ENCODE measurements at places on chromosomes 4 and X. TPM values are rescaled to one million over a fixed set of nuclear protein-coding genes. Genes with fewer than 3 reads are reported as not detected.

Gene FGFBP1
- not detected for total RNA-seq

Gene ADH1A
- not detected for total RNA-seq

Gene TMPRSS11A
- total RNA-seq: not detected

Gene SPANXN4
- not detected for total RNA-seq

Gene LONRF3
- 1.3 TPM for total RNA-seq

Gene TMEM131L
- 193 TPM for total RNA-seq

Gene ETNPPL
- total RNA-seq: not detected

Gene MAGIX
- total RNA-seq: 1.5 TPM

Gene ADH1C
- not detected for total RNA-seq

Gene TMEM144
- not detected for total RNA-seq

Gene H2BW2
- total RNA-seq: 0.11 TPM

Gene CUL4B
- 35.0 TPM for total RNA-seq

Gene CCDC160
- total RNA-seq: not detected

Gene POF1B
- 1.3 TPM for total RNA-seq

Gene RBMXL3
- total RNA-seq: not detected

DNA sequence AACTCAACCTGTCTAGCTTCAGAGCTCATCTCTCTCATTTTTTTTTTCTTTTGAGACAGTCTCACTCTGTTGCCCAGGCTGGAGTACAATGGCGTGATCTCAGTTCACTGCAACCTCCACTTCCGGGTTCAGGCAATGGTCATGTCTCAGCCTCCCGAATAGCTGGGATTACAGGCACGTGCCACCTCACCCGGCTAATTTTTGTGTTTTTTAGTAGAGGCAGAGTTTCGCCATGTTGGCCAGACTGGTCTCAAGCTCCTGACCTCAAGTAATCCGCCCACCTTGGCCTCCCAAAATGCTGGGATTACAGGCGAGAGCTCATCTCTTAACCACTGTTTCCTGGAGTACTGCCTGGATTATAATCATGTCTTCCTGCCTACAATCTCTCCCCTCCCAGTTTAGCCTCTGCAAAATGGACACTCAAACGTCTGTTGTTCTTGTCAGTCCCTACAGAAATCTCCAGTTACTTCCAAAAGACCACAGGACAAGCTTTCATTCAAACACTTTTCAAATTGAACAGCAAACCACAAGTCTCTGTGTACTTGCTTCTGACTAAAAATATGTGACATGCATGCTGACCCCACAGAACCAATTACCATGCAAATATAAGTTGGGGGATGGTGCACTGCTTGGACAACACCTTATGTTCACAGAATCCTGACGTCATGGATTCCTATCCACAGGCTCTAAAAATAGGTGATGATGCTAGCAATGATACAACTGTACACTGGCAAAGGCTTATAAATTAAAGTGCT lies 137.2 kb downstream of the SH3KBP1 start:
- no peak for DNase-seq

DNA sequence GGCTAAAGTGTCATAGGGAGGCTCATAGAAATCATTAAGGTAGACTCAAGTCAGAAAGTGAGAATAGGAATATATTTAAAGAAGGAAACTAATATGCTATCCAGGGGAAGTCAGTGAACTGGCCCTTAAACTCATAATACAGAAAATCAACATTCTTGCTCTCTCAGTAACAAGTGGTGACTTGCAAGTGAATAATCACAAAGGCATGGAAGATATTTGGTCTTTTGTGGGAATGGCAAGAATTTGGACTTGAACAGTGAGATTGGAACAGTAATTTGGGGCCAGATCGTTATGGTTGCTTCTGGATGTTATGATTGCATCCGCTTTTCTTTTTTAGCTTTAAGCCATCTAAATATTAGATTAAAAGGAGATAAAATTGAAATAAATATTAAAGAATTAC lies 103.8 kb downstream of the TBC1D19 start:
- no peak for DNase-seq

GRCh38 chr4:661881-662761 lies 12.0 kb downstream of the ATP5ME start:
- DNase-seq: no peak

- DNase-seq: no peak
These were observed 500.3 kb downstream of the TRIML1 start for GRCh38 chr4:188639479-188640100.

- no peak for DNase-seq
These were observed 20.8 kb downstream of the CNOT6L start for GRCh38 chr4:77798385-77798784.

- DNase-seq: no peak
These were observed 515.7 kb downstream of the RPA4 start for GRCh38 chrX:97399400-97399799.

GRCh38 chr4:169675825-169676224 lies 55.4 kb downstream of the CLCN3 start:
- DNase-seq: no peak

DNA sequence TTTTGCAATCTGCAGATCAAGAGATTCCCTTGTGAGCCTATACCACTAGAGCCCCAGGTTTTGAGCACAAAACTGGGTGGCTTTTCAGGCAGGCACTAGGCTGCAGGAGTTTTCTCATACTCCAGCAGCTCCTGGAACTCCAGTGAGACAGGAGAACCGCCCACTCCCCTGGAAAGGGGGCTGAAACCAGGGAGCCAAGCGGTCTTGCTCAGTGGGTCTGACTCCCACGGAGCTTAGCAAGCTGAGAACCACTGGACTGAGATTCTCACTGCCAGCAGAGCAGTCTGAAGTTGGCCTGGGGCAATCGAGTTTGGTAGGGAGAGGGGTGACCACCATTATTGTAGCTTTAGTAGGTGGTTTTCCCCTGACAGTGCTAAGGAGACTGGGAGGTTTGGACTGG lies 313.8 kb upstream of the TEX13C start:
- DNase-seq: no peak

GRCh38 chr4:169659716-169660670 lies 39.6 kb downstream of the CLCN3 start:
- DNase-seq: peak; percentile 28

GRCh38 chr4:186144946-186145569 lies 40.6 kb downstream of the FAM149A start:
- no peak for DNase-seq

- DNase-seq: no peak
These were observed 13.0 kb upstream of the PLAC1 start for GRCh38 chrX:134671294-134671693.

DNA sequence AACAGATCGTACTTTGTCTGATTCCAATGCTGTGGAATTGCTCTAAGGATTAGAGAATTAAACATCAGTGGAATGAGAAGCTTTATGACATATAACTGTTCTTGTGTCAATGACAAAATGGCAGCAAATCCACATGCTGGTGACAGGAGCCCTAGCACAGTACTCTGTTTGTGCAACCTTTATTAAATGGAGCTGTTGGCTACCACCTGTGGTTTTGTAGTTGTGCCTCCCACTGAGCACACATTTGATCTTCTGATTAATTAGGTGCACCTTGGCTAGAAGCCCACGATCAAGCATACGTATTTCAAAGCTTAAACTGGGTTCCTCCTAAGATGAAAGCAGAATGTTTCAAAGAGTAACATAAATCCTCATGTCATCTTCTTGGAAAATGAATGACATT lies 394.0 kb upstream of the IGFBP7 start:
- no peak for DNase-seq

DNA sequence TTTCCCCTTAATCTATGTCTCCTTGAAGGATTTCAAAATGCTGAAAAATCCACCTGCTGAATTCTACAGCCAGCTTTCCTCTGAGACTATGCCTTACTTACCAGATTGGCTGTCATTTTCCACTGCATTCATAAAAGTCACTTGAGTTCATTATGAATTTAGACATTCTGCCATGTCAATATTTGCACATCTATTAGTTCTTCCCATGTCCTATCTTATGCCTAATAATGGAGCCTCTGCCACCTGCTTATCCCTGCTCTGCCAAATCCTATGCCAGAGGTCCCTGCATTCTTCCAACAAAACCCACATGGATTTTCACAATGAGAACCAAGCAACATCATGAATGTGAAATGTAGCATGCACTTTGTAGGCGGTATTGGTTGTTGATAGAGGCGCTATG lies 42.6 kb downstream of the GASK1B start:
- DNase-seq: no peak

DNA sequence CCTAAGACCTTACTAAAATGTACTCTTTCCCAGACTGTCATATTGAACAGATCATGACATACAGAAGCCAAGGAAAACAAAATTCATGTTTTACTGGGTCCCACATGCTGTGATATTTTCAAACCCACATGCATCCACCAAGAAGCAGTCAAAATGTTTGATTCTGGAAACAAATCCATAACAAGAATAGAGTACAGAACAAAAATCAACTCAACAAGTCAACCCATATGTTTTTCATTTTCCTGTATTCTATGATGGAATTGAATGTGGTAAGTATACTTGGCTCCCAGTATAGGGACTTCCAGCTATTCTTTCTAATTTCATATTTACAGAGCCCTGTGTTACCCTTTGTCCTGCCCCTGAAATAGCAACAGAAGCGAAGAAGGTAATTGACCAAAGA lies 106.8 kb downstream of the COL25A1 start:
- DNase-seq: no peak

DNA sequence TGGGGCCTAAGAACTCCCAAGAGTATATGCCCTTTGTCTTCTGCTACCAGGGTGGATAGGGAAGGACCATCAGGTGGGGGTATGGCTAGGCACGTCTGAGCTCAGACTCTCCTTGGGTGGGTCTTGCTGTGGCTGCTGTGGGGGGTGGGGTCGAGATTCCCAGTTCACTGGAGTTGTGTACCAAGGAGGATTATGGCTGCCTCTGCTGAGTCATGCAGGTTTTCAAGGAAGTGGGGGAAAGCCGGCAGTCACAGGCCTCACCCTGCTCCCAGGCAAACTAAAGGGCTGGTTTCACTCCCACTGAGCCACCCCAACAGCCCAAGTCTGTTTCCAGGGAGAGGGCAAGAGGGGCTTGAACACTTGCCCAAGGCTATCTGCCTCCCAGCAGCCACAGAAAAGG lies 249.7 kb downstream of the NR3C2 start:
- DNase-seq: no peak

DNA sequence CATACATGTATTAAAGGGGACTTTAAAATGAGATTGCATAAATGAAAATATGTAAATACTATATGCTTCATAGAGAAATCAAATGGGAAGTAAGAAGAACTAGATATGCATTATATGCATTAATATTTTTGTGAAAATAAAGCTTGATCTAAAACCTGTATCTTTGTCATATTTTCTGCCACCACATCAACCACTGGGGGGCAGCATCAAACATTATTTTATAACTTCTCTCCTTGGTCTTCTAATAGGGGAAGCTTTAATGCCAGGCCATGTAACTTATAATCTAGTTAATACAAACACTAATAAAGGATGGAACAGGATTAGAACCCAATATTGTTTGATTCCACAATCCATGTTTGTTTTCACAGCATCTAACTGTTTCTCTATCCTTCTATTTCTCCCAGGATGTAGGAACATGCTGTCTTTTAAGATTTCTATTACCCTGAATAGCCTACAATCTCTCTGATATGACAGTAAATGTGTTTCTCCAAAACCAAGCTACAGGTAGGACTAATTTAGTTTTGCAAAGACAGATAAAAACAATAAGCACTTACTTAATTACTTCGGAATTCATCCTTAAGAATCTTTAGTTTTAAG lies 10.0 kb downstream of the QRFPR start:
- no peak for DNase-seq

- DNase-seq: no peak
These were observed 203.3 kb downstream of the OR13H1 start for GRCh38 chrX:131747173-131747572.

DNA sequence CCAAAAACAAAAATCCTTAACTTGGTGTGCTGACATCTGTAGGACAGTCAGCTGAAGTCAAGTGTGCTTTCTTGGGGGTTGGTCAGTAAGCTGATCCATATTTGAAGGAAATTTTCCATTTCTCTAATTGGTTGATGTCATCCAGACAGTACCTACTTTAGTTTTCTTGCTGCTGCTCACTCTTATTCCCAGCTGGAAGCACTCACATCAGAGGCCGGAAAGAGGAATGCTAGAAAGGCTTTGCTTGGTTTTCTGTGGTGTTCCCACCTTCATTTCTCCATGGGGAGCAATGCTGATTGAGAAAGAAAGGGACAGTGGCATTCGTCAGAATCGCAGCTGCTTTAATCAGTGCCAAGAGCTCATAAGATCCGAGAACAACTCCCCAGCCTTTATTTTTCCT lies 227.0 kb downstream of the C4orf33 start:
- DNase-seq: no peak

DNA sequence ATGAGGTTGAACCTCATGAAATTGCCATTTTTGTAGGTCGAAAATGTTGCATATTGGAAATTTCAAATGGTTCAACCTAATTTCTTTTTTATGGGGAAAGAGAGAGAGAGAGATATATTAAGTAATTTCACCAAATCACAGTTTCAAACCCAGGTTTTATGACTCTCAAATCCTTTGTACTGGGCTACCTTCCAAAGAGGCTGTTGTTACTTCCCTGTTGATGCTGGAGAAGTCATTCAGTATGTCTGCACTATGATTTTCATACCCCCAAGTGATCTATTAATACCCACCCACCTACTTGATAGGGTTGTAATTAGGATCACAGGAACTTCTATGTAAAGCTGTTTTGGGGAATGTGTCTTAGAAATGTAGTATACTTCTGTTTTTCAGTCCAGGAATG lies 109.9 kb downstream of the ZNF330 start:
- no peak for DNase-seq

- DNase-seq: peak; percentile 18
These were observed 7.8 kb downstream of the RBM47 start for GRCh38 chr4:40621592-40622512.

- DNase-seq: no peak
These were observed 1.7 kb downstream of the RNF175 start for GRCh38 chr4:153758136-153758535.

DNA sequence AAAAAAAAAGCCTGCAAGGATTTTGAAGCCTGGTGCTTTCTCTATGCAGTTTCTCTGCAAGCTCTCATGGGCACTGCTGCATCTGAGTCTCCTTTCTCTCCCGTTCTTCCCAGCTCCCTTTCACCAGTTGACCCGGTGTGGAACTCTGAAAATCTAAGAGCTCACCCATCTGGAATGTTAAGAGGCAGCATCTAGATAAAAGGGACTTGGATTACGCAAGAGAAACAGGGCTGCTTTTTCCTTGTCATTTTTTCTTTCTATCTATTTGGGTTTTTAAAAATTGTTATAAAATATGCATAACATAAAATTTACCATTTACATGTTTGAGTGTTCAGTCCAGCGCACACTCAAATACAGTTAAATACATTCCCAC lies 95.2 kb upstream of the RPS6KA3 start:
- DNase-seq: no peak

- DNase-seq: no peak
These were observed 6.7 kb upstream of the FHIP1A start for GRCh38 chr4:151402145-151402865.

DNA sequence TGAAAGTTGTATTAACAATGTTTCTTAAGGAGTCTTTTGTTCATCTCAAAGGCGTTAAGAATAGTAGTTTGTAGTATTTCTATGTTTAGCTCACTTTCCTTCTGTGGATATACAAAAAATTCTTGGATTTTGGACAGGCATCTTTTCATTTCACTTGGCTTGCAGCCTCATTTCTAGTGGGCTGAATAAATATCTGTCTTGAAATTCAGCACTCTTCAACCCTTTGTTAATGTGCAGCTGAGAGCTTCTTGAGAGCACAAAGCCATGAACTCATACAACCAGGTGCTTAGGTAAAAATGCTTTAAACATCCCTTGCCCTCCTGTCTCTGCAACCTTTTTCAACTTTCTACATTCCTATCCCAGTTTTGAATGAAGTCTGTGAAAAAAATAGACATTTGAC lies 1003.2 kb downstream of the C4orf33 start:
- no peak for DNase-seq
